Right forelimb (tissue), 1 donor: ENCODE measurements at places on chromosomes 4 and X.

GRCh38 chr4:7147661-7148310, 44.6 kb upstream of the SORCS2 start:
- DNase-seq: no peak

GRCh38 chr4:80026100-80026499, 46.9 kb downstream of the ANTXR2 start:
- DNase-seq: no peak

- DNase-seq: no peak
These were observed 5.6 kb downstream of the KIAA0232 start for GRCh38 chr4:6788123-6788522.

DNA sequence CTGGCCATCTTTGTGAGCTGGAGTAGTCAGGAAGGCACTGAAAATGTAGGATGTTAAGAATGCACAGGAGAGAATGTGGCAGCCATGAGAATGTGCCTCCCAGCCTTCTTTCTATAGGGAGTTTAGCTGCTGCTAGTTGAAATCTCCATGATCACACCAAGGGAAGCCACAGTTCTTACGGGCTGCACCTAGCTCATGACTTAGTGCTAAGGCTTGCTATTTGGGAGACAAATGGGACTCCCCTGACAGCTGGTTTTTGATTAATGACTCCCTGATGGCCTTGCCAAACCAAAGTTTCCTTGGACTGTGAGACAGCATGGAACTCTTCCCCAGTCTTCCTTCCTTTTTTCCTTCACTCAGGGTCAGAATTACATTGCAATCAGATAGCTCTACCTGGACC, 9.2 kb downstream of the CTSO start:
- no peak for DNase-seq

GRCh38 chrX:37424000-37424429, 74.9 kb downstream of the PRRG1 start:
- no peak for DNase-seq

- no peak for DNase-seq
These were observed 42.1 kb downstream of the VAMP7 start for GRCh38 chrX:155923200-155923599.

GRCh38 chr4:93867416-93868001, 39.0 kb downstream of the ATOH1 start:
- DNase-seq: no peak

- no peak for DNase-seq
These were observed 19.4 kb downstream of the SPRY1 start for GRCh38 chr4:123415977-123416376.

DNA sequence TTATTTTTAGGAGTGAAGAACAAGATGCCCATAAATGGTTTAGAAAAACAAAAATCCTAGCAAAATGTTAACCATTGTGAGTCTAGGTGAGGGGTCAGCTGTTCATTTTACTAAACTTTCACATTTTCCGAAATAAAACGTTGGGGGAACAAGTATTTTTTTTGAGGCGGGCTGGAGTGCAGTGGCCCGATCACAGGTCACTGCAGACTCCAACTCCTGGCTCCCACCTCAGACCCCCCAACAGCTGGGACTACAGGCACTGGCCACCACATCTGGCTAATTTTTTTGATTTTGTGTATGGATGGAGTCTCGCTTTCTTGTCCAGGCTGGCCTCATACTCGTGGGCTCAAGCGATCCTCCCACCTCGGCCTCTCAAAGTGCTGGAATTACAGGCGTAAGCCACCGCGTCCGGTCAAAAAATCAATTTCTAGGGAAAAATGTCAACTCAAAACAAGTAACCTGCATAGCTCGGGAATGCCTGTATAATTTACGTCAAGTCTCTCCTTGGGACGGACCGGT, 742 bp upstream of the TAF1 start:
- DNase-seq: no peak

GRCh38 chr4:76729460-76729859, 168.5 kb downstream of the SOWAHB start:
- no peak for DNase-seq

DNA sequence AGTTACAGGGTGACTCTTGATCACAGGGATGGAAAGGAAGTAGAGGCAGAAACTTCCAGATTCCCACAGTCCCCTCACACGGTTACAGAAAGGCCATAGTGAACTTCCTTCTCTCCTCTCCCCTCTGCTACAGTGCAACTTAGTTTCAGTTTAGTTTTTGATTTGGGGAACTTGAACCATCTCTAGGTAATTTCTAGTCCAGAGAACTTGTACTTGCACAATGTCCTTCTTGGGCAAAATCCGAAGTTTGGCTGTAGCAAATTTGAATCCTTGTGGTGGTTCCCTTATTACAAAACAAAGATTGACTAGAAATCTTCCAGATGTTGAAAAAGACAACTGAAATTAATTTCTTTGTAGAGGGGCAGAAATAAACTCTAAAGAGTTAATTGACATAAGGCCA, 1.2 kb upstream of the BLTP1 start:
- no peak for DNase-seq

GRCh38 chr4:680928-681645, 6.7 kb downstream of the MYL5 start:
- DNase-seq: peak; percentile 81

DNA sequence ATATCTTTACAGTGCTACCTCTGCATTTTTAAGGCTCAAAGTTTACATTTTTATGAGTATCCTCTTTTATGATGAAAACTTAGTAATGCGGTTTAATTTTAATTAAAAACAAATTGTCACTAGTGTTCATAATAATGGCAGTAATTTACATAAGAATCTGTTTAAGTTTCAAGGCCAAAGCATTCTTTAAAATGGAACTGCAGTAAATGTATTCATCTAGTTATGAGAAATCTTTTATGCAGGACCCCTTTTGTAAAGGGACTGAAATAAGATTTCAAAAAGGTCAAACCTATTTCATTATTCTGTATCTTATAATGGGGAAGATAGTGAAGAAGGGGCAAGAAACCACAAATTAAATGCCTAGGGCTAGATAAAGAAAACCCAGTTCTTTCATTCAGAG, 37.1 kb downstream of the CHIC2 start:
- no peak for DNase-seq

GRCh38 chr4:107196312-107196711, 160.2 kb upstream of the DKK2 start:
- DNase-seq: peak; percentile 48

DNA sequence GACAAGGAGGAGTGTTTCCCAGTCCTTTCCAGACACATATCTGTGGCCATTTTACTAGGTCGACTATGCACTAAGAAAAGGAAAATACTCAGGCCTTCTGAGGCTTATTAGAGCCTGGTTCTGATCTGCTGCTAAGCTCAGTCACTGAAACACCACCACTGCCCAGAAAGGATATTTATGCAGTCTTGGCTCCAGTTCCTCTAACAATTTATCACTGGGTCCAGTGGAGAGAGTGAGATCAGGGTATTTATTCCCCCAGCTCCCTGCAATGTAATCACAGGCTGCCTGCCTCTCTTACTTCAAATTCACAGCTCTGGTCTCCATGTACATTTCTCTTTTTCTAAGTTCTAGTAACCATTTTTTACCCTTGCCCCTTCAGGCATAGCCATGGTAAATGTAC, 81.6 kb upstream of the INPP4B start:
- DNase-seq: no peak

- peak; percentile 48 for DNase-seq
These were observed 11.3 kb upstream of the ANOS1 start for GRCh38 chrX:8743126-8743732.

DNA sequence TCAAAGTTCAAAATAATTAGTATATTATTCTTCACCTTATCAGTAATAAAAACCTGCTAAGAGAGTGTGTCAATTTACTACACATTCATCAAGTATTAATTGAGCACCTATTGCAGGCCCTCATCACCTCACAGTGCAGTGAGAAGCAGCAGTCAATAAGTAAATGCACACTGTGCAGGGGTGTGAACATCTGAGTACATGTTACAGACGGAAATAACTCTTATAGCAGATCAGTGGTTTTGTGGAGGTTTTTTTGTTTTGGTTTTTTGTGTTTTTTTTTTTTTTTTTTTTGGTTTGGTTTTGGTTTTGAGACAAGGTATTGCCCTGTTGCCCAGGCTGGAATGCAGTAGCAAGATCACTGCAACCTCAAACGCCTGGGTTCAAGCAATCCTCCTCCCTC, 20.3 kb downstream of the KLF3 start:
- no peak for DNase-seq

DNA sequence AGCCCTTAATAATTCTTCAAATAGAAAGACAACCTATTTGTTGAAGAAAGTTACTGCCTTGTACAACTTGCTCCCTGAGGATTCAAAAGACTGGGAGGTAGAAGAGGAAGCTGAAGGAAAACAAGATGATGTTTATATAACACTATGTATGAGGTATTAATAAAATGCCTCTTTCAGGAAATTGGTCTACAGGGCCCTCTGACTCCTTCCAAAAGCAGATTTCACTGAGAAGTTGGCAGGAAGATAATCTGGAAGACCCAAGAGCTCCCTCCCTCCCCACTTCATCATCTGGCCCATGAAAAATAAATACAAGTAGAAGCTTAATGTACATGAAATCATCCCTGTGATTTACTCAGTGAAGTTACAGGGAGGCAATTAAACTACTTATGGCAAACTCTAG, 107.5 kb upstream of the MAGEC2 start:
- no peak for DNase-seq

GRCh38 chr4:148116969-148117368, 325.2 kb downstream of the NR3C2 start:
- DNase-seq: no peak

DNA sequence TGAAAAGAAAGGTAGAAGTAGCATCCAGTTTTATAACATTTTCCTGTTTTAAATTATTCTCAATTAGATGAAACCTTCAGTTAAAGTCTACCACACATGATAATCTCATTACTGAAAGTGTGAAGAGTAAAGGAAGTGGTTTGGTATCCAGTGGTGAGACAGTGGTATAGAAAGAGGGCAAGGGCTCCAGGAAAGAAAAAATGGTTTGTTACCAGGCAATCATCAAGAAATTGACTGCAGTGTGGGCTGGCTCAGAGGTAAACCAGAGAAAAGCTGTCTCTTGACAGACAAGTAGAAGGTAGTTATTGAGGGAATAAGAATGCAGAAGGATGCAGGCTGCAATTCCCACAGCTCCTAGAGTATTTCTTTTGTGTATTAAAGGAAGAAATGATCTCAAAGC, 406.2 kb downstream of the TLL1 start:
- no peak for DNase-seq

- DNase-seq: no peak
These were observed 57.2 kb downstream of the STBD1 start for GRCh38 chr4:76363556-76364290.

- DNase-seq: no peak
These were observed 344.3 kb downstream of the BCOR start for GRCh38 chrX:39753293-39753996.

DNA sequence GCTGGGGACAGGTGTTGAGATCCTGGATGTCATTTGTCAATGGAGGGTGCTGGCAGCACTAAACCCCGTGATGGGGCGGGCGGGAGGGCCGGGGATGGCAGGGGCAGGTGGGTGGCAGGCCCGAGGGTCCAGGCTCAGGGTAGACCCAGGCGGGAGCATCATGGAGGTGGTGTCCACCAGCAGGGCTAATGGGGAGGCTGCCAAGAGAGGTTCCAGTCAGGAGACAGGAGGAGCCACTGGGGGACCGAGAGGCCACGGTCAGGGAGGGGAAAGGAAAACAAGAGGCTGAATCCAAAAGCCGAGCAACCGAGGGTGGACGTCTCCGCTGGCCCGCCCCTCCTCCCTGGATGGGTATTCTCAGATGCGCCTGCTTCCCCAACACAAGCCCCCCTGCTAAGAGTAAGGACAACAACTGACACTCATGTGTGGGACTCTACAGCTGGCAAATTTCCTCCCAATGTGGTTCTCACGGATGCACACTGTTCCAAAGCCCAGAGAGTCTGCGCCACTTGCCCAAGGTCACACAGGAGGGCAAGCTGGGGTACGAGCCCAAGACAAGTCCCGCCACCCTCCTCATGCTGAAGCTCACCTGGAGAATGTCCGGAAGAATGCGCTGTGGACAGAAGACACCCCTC, 132.0 kb downstream of the CPZ start:
- DNase-seq: peak; percentile 35

DNA sequence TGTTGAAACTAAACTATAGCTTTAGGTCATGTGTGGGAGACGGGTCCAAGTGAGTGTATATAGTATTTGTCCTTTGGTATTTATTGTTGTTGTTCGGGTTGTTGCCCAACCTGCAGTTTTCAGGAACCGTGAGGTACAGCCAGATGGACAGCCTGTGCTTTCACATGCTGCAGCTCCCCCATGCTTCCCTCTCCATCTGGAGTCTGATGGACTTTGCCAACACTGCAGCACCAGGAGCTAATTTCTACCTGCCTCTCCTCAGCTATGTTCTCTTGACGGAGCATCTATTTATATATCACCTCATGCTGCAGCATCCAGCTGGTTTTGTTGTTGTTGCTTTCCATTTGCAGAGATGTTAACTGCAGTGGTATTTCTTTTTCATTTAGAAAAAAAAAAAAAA, 80.1 kb downstream of the TLL1 start:
- DNase-seq: no peak

- no peak for DNase-seq
These were observed 961.8 kb downstream of the SH3BGRL start for GRCh38 chrX:82163701-82164100.

DNA sequence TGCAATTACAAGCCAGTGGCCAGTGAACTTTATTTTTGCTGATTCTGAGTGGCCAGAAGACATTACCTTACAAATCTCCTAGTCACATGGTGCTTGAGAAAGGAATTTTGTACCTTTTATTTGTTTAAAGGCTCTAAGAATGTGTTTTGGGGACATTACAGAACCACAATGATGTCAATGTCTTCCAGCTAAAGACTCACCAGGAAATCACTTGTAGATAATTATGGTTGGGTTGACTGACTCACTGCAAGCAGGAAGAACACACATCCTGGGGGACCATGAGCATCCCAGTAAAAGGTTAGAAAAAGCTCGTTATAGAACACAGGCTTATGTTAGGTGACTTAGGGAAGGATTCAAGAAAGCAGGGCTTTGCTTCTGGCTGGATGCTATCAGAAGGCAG, 119.4 kb upstream of the FAM9B start:
- DNase-seq: no peak

DNA sequence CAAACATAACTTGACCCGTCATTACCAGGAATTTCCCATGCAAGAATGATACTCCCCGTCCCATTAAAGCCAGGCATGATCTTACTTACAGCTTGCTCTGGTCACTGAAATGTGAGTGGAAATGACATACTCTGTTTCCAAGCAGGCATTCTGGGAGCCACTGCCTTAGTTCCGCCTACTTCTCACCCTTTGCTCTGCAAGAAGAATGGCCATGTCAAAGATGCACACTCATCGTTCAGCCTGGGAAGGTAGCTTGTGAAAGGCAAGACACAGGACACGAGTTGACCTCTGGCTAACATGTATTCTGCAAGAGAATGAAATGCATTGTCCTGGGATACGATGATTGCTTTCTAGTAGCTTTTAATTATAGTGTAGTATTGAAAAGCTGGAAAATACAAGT, 1144.4 kb downstream of the NLGN4X start:
- no peak for DNase-seq

DNA sequence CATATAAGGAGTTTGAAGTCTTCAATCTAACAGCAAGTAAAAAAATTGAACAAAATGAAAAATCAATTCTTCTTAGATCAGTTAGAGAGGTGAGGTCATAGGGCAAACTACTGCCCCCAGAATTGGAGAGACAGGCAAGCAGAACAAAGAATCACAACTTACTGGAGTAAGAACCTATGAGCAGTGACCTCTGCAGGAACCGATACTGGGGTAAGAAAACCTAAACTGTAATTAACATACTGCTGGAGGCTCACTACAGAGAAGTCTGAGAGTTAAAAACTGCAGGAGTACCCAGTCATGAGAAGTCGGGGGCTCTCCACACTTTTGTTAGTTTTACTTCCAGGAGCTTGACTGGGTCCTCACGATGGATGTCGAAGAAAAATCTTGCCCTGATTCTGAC, 16.0 kb downstream of the CLDN22 start:
- no peak for DNase-seq
